Upper lobe of left lung (tissue), 6 donors: ENCODE measurements at places on chromosomes 7 and 10. TPM values are rescaled to one million over a fixed set of nuclear protein-coding genes. Genes with fewer than 3 reads are reported as not detected.

The TAS2R41 gene
- total RNA-seq = not detected

The DGKI gene
- under 0.01 TPM for total RNA-seq

The FAM180A gene
- total RNA-seq = not detected

The C10orf67 gene
- total RNA-seq = 7.3 TPM

The ZNF735 gene
- total RNA-seq = not detected

The ZNF716 gene
- not detected for total RNA-seq

The BAIAP2L1 gene
- 20.2 TPM for total RNA-seq

The GPR85 gene
- 0.39 TPM for total RNA-seq

The ASZ1 gene
- not detected for total RNA-seq

The C10orf95 gene
- 18.0 TPM for total RNA-seq

DNA sequence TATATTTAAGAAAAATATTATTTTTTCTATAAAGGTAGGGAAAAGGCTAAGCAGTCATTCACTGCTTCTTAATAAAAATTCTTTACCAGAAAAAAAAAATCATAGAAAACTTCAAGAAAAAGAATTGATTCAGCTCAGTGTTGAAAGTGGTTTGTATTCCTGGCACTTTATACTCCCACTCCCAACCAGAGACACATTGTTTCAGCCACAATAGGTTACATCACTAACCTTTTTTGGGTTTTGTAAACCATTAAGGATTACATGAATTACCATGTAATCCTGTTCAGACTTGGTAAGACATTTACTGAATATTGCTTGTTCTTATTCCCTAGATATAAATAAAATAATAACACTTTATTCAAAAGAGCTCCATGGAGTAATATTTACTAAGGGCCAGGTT lies 46.6 kb downstream of the MINPP1 start:
- H3K36me3 ChIP-seq = no peaks in the 10 kb centered on the region
- H3K4me3 ChIP-seq = no peak overlapping the region
- no peaks in the 10 kb centered on the region for H3K27me3 ChIP-seq
- DNase-seq = no peak
- peak overlapping the region; percentile 46 for H3K27ac ChIP-seq

DNA sequence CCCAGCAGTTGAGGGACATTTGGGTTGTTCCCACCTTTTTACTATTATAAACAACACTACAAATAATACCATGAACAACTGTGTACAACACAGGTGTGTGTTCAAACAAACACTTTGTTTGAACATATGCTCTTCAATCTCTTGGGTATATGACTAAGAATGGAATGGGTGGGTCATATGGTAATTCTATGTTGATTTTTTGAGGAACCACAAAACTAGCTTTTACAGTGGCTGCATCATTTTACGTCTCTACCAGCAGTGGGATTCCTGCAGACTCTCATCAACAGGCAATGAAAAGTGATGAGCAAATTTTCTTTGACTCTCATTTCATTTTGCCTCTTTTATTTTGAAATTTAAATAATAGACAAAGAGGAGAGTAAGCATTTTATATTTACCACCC lies 116.9 kb upstream of the KLF14 start:
- no peak overlapping the region for H3K27ac ChIP-seq
- no peaks in the 10 kb centered on the region for H3K27me3 ChIP-seq
- peaks cover 32% of the 10 kb centered on the region for H3K36me3 ChIP-seq
- no peak for DNase-seq
- no peak overlapping the region for H3K4me3 ChIP-seq
- H3K4me1 ChIP-seq = no peaks in the 10 kb centered on the region

DNA sequence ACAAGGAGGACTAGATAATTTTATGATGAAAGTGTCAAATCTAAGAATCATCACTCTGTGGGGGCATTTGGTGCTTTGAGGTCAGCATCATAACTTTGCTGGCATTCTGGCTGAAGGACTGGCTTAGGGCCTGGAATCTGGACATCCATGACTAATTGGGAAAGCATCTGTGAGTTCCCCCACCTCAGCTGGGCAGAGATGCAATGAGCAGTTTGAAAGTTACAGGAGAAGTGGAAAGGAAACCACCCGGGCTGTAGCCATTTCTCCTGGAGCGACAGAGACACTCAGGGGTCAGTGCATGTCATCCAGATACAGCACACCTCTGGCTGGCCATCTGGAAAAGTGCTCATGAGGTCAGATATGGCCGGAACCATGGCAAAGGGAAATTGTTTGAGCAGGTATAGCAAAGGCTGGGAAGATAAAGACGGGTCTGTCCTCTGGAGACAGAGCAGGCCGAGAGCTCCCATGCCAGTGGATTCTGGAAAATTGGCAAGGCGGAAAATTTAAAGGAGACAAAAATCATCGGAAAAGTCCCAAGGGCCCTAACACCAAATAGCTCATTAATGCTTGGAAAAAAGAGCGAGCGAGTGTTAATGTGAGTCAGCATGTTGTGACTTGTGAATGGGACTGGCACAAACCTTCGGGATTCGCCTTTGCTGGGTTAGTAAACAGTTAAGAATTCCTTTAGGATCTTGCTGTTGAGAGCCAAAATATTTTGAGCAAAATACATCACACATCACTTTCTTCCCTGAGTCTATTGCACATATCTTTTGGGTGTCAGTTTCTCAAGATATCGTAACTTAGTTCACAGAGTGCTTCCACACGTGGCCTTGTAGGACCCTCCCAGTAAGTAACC lies 188.4 kb upstream of the AGK start:
- no peaks in the 10 kb centered on the region for H3K36me3 ChIP-seq
- no peaks in the 10 kb centered on the region for H3K27me3 ChIP-seq
- H3K4me3 ChIP-seq = no peak overlapping the region
- no peak overlapping the region for H3K27ac ChIP-seq
- no peak for DNase-seq

- no peaks in the 10 kb centered on the region for H3K4me1 ChIP-seq
- H3K27me3 ChIP-seq = no peaks in the 10 kb centered on the region
- no peaks in the 10 kb centered on the region for H3K36me3 ChIP-seq
- peak; percentile 81 for DNase-seq
- peak within 1 kb of the TSS; percentile 36 for H3K4me3 ChIP-seq
- peak within 1 kb of the TSS; percentile 61 for H3K27ac ChIP-seq
Measured at GRCh38 chr7:16804674-16805439, at the start of gene AGR2. Gene AGR2 (minus strand): TSS chr7:16804999. CDS start chr7:16801796, 3,203 bp downstream.

GRCh38 chr7:17530244-17530643 lies 231.8 kb downstream of the AHR start:
- no peaks in the 10 kb centered on the region for H3K27me3 ChIP-seq
- H3K36me3 ChIP-seq = no peaks in the 10 kb centered on the region
- H3K4me1 ChIP-seq = peaks cover 7% of the 10 kb centered on the region
- DNase-seq = no peak
- H3K4me3 ChIP-seq = no peak overlapping the region

- H3K4me3 ChIP-seq = no peak overlapping the region
- no peaks in the 10 kb centered on the region for H3K36me3 ChIP-seq
- H3K27me3 ChIP-seq = no peaks in the 10 kb centered on the region
- DNase-seq = no peak
- no peaks in the 10 kb centered on the region for H3K4me1 ChIP-seq
Measured at GRCh38 chr10:123741711-123742110, 75.6 kb downstream of the GPR26 start.

- H3K4me3 ChIP-seq = no peak overlapping the region
- DNase-seq = no peak
- H3K4me1 ChIP-seq = no peaks in the 10 kb centered on the region
- H3K27ac ChIP-seq = no peak overlapping the region
- no peaks in the 10 kb centered on the region for H3K27me3 ChIP-seq
- H3K36me3 ChIP-seq = no peaks in the 10 kb centered on the region
Measured at GRCh38 chr7:23098460-23098859, 7.1 kb upstream of the KLHL7 start.

- no peak overlapping the region for H3K27ac ChIP-seq
- H3K4me3 ChIP-seq = no peak overlapping the region
- H3K27me3 ChIP-seq = no peaks in the 10 kb centered on the region
- H3K36me3 ChIP-seq = no peaks in the 10 kb centered on the region
- no peak for DNase-seq
- H3K4me1 ChIP-seq = no peaks in the 10 kb centered on the region
Measured at GRCh38 chr7:142646386-142647140, 102.7 kb upstream of the PRSS1 start.

- H3K27ac ChIP-seq = no peak overlapping the region
- H3K4me1 ChIP-seq = no peaks in the 10 kb centered on the region
- H3K27me3 ChIP-seq = no peaks in the 10 kb centered on the region
- H3K4me3 ChIP-seq = no peak overlapping the region
- no peak for DNase-seq
- no peaks in the 10 kb centered on the region for H3K36me3 ChIP-seq
Measured at GRCh38 chr7:36096460-36097095, 56.5 kb upstream of the EEPD1 start.

GRCh38 chr7:107230334-107230733 lies 61.5 kb downstream of the HBP1 start:
- no peak for DNase-seq
- H3K4me1 ChIP-seq = no peaks in the 10 kb centered on the region
- H3K36me3 ChIP-seq = no peaks in the 10 kb centered on the region
- H3K4me3 ChIP-seq = no peak overlapping the region
- H3K27ac ChIP-seq = no peak overlapping the region
- H3K27me3 ChIP-seq = no peaks in the 10 kb centered on the region

DNA sequence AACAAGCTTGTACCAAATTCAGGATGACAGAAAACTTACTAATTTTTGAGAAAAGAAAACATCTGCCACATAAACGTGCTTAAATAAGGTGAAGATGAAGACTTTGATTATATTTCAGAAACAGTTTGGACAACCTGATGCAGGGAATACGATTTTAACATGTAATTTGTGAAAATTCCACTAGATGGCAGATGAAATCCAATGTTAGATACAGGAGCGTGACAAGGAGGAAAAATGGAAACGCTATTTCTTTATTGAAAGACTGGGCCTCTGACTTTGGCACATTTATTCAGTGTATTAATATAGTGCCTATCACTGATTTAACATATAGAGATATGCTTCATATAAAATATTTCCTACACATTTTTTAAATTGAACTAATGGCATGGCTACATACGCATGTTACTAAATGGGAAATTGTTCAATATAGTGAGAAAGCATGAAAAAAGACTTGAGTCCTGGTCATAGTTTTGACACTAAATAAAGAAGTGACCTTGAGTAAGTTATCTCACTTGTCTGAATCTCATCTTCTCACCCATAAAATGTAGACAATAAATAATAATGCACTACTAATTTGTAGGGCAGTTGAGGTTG lies 60.7 kb downstream of the CD36 start:
- peaks cover 8% of the 10 kb centered on the region for H3K4me1 ChIP-seq
- H3K4me3 ChIP-seq = no peak overlapping the region
- no peaks in the 10 kb centered on the region for H3K36me3 ChIP-seq
- no peaks in the 10 kb centered on the region for H3K27me3 ChIP-seq

DNA sequence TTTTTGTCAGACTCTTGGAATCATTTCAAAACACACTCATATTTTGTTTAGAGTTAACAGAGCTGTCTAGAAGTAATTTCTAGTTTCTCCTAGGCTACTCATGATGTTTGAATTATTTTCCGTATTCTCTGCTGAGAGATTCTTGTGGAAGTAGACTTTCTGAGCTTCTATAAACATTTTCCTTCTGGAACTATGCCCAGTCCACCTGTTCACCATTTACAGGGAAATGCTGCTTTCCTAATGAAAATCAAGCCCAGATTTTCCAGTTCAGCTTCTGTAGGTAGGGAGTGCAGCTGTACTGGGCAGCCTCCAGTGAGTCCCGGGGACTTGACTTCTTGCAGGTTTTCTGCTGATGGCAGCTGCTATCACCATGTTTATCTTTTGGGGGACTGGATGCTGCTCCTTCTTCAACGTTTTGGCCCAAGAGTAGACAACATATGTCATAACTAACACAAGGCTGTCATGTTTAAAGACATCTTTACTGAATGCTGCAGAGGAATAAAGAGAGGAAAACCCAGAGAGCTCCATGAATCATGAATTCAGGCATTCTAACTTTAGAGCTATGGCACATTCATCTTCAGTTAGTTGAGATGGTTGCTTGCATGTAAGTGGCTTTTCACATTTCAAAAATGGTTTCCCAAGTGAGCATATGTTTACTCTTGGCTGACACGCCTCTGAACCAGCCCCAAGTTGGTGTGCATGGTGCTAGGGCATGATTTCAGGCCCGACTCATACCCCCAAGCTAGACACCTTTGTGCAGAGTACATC lies 85.6 kb downstream of the SDK1 start:
- no peak overlapping the region for H3K27ac ChIP-seq
- H3K4me3 ChIP-seq = no peak overlapping the region
- no peaks in the 10 kb centered on the region for H3K4me1 ChIP-seq
- no peaks in the 10 kb centered on the region for H3K27me3 ChIP-seq
- DNase-seq = no peak

- no peak for DNase-seq
- H3K4me3 ChIP-seq = no peak overlapping the region
- H3K4me1 ChIP-seq = peaks cover 24% of the 10 kb centered on the region
- H3K36me3 ChIP-seq = no peaks in the 10 kb centered on the region
- no peak overlapping the region for H3K27ac ChIP-seq
Measured at GRCh38 chr10:20007426-20007825, 191.2 kb downstream of the PLXDC2 start.

GRCh38 chr10:90695915-90696676 lies 161.7 kb downstream of the HTR7 start:
- H3K27me3 ChIP-seq = no peaks in the 10 kb centered on the region
- DNase-seq = no peak
- H3K4me3 ChIP-seq = no peak overlapping the region
- no peak overlapping the region for H3K27ac ChIP-seq
- no peaks in the 10 kb centered on the region for H3K4me1 ChIP-seq
- no peaks in the 10 kb centered on the region for H3K36me3 ChIP-seq

DNA sequence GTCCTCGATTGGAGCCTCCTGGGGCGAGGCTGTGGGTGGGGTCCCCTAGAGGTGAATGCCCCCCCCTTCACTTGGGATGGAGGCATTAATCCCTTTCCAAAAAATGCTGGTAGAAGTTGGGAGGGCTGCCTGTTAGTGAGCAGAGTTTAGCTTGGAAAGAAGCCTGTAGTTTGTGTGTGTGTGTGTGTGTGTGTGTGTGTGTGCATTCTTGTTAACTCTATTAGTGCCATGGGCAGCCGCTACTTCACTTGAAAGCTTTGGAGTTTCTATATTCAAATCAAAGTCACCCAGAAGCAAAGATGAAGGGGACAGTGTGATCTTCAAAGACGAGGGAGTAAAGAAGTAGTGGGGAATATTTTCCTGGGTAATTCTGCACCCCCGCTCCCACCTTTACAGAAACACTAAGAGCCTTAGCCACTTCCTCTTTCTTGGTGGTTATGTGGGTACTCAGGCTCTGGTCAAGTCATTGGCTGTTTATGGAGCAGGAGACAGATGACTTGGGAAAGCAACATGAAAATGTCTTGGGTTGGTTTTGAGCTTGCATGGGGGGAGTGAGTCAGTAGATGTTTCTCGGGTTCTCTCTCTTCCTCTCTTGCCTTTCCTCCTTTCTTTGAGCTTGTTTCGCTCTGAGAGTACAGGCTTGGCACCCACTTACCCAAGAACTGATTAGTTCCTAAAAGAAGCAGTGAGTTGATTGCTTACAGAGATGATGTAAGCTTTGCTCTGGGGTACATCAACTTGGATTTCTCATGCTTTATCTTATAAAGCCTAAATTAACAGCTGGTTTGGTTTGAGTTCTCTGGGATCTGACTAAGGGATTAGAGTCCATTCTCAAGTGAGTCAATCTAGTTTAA lies 35.9 kb downstream of the TCF7L2 start:
- H3K27ac ChIP-seq = no peak overlapping the region
- peaks cover 30% of the 10 kb centered on the region for H3K4me1 ChIP-seq
- H3K27me3 ChIP-seq = no peaks in the 10 kb centered on the region
- DNase-seq = no peak
- H3K4me3 ChIP-seq = no peak overlapping the region

GRCh38 chr10:49664842-49665355 lies 14.6 kb upstream of the C10orf53 start:
- no peaks in the 10 kb centered on the region for H3K36me3 ChIP-seq
- H3K27me3 ChIP-seq = no peaks in the 10 kb centered on the region
- DNase-seq = no peak
- H3K4me3 ChIP-seq = no peak overlapping the region
